ENCODE measurements at places on chromosomes 13 and 19.

GRCh38 chr13:23909606-23910005 is 12.3 kb upstream of the C1QTNF9B start:
- no peak for DNase-seq

DNA sequence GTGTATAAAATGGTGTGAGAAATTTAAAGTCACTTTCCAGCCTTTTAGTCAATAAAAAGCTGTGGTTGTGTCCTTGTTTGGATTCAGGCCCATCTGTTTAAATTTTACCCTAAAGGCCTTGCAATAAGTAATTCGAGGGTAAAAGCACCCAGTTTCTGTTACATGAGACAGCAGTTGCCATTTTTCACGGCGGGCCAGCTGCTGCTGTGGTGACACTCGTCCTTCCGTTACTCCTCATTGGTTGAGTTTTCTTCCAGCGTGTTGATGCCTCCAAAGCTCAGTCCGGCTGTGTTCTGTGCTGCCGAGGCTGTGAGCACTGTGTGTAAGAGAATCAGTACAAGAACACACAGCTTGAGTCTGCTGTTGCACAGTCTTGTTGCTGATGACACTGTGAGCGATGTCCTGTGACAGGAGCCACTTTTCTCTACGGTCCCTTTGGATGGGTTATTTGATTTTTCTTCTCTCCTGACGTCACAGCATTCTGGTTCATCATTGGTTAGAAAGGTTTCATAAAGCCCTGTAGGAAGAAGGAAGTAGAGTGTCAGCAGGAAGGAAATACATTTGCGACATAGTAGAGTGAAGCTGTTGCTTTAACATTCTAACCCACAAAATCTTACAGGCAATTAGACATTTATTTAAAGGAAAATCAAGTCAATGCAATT is 602.5 kb upstream of the ARGLU1 start:
- no peak for DNase-seq

DNA sequence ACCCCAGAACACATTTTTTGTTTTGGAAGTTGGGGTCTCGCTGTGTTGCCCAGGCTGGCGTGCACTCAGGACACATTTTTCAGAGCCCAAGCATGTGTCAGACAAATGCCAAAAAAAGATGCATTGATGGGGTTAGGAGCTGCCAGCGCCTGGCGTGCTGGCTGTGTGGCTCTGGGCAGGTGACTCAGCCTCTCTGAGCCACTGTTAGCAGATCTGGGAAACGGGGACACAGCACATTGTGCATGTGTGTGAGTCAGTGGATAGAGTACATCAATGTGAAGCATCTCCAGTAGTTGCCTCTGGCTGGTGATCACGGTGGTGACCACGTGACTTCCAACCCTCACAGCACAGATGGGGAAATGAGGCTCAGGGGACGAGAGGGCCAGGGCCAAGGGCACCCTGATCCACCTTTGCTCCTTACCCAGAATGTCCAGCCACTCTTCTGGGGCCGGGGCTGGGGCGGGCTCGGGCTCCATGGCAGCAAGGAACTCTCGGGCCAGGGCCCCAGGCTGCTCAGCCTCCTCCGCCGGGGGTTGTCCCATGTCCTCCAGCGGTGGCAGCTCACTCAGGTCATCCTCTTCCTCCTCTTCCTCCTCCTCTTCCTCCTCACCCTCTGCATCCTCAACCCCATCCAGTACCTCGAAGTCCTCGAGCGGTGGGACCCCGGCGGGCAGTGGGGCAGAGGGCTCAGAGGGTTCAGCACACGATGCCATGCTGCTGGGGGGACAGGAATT is 1.9 kb downstream of the FKBP8 start:
- DNase-seq: no peak

- no peak for DNase-seq
Measured at GRCh38 chr19:58196901-58197616, 14.2 kb downstream of the ZNF274 start.

GRCh38 chr19:15635016-15635805 is 5.5 kb upstream of the CYP4F3 start:
- no peak for DNase-seq

GRCh38 chr13:95570016-95570415 is 17.5 kb downstream of the CLDN10 start:
- no peak for DNase-seq

DNA sequence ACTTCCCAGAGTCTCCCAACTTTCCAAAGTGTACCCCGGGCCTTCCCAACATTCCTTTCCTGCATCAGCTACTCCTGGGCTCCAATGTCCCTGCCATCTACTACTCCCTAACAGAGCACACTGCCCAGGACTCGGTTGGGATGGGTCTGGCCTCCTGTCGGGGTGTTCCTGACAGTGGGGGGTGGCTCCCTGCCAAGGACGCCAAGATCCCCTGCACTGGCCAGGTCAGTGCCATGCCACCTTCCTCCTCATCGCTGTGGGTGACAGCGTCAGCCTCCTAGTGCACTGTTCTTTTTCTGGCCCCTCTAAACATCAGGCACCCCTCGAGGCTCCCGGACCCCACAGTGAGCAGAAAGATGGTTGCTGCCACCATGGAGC is 13.8 kb downstream of the EPS15L1 start:
- no peak for DNase-seq

- no peak for DNase-seq
Measured at GRCh38 chr19:6070720-6071485, 39.4 kb downstream of the RFX2 start.

- DNase-seq: no peak
Measured at GRCh38 chr13:106594980-106595379, 27.0 kb upstream of the ARGLU1 start.

GRCh38 chr19:11566164-11566563 is 7.1 kb upstream of the ELOF1 start:
- DNase-seq: no peak

- DNase-seq: no peak
Measured at GRCh38 chr19:3707868-3708206, 347 bp upstream of the TJP3 start.

DNA sequence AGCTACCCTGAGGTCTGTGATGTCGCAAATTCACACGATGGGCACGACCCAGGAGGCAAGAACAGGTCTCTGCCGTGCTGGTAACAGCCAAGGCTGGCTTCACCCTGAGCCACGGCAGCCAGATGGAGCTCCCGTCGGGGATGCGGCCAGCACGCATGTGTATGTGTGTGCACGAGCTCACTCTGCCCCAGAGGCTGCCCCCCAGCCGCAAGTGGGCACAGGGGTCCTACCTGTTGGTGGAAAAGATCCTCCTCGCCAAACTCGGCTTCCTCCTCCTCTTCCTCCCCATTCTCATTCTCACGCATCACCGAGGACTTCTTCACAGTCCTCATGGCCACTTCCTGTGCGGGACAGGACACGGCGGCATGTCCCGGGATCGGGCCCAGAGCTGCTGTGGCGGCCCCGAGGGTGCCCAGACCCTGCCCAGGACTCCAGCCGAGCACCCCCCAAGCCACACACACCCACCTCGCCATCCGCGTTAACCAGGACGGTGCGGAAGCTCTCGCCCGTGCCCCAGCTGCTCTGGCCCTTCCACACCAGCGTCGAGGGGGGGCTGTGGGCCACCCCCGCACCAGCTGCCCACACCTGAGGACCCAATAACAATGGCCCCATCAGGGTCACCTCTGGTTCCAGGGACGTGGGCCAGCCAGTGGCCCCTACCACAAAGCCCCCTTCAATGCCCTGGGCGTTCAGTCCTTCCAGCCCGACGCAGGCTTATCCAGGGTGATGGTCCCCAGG is 4.1 kb upstream of the TIMM13 start:
- no peak for DNase-seq

DNA sequence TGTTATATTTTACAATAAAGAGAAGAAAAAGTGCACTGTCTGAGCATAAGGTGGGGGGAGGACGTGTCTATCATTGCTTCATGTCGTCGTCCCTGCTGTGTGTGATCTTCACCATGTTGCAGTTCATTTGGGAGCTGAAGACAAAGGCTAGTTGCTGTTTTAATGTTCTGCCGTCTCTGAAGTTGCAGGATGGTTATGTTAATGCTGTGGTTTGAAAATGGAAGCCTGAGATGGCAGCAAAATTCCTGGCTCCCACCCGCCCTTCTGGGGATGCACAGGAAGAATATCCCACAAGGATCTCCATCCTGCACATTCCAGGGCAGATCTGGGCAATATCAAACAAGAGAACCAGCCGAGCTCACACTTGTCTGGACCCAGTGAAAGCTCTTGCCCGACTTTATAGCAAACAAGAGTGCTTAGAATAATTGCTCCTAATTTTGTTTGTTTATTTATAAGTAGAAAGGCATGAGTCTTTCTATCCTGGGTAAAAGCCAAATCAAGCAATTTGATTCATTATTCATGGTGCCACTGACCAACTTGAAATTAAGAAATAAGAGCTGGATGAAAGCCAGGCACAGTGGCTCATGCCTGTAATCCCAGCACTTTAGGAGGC is 110.3 kb upstream of the ABCC4 start:
- no peak for DNase-seq

DNA sequence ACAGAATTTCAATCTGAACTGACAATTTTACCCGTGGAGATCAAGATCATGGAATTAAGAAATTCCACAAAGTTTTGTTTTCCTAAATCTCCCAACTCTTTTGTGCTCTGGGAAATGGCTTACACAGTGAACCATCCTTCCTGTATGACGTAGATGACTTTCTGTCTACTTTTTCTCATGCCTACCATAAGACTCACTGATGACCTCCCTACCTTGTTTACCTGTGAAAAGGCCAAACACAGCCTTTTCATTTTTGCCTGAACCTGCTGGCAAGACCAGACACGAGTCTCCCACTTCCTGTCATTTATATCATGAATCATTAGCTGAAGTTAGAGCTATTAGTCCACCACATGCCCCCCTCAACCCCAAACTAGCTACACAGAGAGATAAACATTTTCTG is 4.6 kb upstream of the KBTBD6 start:
- no peak for DNase-seq

DNA sequence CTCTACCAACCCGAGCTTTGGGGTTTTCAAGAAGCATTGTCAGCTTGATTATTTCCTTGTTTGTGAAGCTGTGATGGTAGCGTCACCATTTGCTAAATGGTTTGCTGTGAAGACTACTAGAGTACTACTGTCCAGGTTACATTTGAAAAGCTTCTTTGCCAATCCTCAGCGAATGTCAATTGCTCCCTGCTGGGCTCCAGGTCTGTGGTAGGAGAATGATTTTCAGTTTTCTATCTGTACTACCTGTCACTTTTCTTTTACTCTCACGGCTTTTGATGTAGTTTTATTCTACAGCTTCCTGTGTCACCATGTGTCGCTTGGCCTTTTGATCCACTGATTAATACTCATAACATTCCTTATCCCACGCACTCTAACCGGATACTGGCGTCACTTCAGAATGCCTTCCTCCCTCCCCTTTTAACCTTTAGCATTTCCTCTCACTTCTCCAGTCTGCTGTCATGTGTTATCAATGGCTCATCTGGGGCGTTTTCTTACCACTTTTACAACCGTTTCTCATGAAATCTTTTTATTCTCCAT is 7.5 kb upstream of the GPR183 start:
- DNase-seq: no peak

GRCh38 chr13:74024314-74024713 is 109.9 kb downstream of the KLF12 start:
- no peak for DNase-seq

- no peak for DNase-seq
Measured at GRCh38 chr13:114145722-114146121, 13.3 kb upstream of the RASA3 start.
